T-helper 2 cell (primary cell): ENCODE measurements at places on chromosomes 16 and 17.

- DNase-seq: no peak
Observed at GRCh38 chr17:5399767-5400166, 19.7 kb downstream of the NUP88 start.

DNA sequence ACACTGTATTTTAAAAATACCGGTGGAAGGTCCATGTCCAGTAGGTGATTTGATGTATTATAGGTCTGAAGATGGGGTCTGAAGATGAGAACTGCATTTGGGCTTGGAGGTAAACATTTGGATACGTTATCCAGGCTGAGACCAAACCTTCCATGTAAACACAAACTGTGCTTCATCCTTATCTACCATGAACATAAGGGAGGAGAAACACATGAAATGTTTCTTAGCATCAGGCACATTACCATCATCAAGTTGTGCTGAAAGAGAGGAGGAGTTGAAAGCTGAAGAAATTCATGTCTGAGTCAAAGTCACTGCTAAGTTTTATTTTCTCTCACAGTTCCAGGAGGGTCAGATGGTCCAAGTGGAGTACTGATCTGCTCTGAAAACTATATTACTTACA is 11.4 kb downstream of the SF3B3 start:
- DNase-seq: no peak

DNA sequence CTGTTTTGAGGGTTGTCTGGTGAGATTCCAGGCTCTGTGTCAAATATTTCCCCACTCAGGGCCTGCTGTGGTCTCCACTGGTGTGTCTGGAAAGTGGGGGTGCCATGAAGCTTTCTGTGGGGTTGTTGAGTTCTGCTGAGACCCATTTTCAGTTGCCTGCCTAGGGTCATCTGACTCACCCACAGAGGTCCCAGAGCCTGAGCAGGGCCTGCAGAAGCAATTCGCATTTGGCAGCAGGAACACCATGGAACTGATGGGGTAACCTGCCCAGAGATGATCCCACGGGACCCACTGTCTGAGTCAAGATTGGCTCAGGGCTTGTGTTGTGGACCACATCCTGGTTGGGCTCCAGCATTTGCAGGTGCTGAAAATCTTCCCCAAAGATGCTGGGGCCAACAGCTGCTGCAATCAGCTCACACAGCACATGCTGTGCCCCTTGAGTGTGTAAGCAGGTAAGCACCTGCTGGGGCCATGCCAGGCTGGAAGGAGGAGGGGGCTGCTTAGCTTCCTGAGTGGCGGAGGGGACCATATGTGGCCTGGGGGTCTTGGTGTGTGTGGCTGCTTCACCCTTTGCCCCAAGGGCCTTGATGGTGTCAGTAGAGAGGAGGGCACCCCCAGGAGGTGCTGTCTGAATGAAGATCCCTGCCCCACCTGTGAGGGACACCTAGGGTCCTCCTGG is 1726.1 kb downstream of the TP53TG3F start:
- no peak for DNase-seq

GRCh38 chr17:80720610-80721577 is 176.3 kb downstream of the RPTOR start:
- DNase-seq: no peak

DNA sequence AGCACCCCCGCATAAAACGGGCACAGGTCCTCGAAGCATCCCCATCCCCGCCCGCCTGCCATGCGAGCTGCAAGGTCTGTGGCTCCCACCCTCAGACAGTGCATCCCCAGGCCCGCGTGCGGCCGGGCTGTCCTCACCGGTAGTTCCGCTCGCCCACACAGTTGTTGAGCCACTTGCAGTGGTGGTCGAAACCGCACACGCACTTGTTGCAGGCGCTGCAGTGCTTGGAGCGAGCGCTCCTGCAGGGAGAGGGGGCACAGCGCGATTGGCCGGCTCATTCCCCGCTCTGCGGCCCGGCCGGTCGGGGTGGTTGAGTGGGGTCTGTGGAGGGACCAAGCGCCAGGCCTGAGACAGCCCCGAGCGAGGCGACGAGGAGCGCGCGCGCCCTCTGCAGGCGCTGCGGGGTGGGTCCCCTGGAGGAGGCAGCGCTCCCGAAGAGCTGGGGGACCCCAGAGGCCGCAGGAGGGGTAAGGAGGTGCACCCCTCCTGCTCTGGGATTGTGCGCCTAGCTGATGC is 6.0 kb upstream of the TPPP3 start:
- DNase-seq: peak; percentile 42
